ENCODE measurements at places on chromosomes 11 and 22.

DNA sequence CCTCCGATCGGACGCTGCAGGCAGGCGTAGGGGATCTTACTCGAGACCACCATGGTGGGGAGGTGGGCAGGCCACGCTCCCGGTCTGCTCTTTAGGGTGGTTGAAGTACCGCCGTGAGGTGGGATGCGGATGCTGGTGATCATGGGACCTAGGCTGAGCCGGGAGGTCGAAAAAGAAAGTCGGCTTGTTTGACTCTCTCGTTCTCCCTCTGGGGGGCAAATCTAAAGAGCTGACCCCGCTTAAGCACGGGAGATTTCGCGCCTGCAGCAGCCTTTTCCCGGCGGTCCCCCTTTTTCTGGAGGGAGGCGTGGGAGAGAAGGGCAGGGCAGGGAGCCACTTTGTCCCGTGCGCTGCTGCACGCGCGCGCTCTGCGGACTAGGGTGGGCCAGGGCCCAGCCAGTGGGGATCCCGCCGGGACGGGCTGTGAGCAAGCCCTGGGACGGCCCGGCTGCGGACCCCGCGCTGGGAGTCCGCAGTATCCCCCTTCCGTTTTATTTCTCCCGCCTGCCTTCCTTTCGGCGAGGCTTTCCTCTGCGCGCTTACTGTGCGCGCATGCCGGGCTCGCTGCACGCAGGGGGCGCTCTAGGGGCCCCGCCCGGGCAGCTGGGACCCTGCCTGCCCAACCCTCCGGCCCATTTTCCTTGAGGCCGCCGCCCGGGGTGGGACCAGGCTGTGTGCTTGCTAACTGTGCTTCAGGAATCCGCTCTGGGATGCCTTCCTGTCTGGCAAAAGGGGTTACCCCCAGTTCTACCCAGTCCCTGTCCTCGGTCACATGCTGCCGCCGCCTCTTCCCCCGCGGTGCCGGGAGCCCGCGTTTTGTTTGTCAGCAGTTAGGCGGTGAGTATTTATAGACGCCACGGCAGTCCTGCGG lies 81.0 kb downstream of the PRR5L start:
- peak; percentile 57 for DNase-seq

DNA sequence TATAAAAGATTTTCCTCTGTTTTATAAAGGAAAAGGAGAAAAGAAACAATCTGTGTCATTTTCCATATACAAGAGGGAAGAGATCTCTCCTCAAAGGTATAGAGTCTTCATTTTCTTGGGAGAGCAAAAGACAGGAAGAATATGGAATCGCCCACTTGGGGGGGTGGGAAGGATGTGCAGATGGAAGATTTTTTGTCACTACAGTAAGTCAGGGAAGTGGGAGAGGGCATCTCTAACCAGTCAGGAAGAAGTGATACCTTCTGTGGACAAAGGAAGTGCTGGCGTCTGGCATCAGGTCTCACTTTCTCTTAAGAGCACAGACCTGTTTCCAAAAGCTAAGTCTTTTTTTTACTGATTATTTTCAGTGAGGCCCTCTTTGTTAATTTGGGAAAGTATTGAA lies 1.4 kb downstream of the PRR14L start:
- peak; percentile 15 for DNase-seq

- no peak for DNase-seq
Observed at GRCh38 chr11:19915808-19916207, 203.2 kb downstream of the NAV2 start.

DNA sequence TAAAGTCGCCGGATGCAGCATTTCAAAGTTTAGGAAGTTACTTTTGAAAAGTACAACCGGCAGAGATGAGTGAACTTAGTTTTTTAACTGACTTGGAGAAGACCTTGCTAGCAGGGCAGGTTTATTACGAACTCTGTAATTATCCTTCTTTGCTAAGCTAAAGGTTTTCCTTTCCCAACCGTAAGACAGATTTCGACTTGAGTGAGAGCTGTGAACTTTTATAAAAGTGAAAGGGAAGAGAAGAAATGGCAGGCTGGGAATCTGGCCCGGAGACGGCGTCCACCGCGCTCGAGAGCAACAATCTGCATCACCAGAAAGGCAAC lies 659 bp upstream of the TEAD1 start:
- no peak for DNase-seq

- DNase-seq: no peak
Observed at GRCh38 chr11:32184041-32184722, 93.3 kb downstream of the RCN1 start.

GRCh38 chr11:6666302-6667183 lies 10.9 kb upstream of the DCHS1 start:
- DNase-seq: no peak

GRCh38 chr11:111526501-111526900 lies 11.9 kb downstream of the HOATZ start:
- peak; percentile 87 for DNase-seq
